Hematopoietic multipotent progenitor cell treated with erythropoietin and hydrocortisone succinate and interleukin-3 and kit ligand, for 8 days (in vitro differentiated cells): ENCODE measurements at places on chromosomes 3 and 15.

DNA sequence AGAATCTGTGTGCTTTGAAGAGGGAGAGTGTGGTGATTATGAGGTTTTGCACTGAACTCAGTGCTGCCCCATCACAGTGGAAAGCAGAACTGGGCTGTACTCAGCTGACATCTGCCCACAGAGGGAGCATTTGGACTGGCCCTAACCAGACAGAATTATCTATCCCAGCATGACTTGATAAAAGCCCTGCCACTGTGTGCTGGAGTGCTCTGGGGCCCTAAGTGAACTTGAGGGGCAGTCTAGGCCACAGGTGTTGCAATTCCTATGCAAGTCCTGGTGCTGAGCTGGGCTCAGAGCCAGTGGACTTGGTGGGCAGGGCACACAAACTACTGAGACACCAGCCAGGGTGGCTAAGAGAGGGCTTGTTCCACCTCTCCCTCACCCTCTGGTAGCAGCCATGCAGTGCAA is 269.2 kb upstream of the CTNNB1 start:
- DNase-seq, result peak; percentile 10

GRCh38 chr15:83398626-83399025 is 48.5 kb upstream of the SH3GL3 start:
- no peak for DNase-seq

DNA sequence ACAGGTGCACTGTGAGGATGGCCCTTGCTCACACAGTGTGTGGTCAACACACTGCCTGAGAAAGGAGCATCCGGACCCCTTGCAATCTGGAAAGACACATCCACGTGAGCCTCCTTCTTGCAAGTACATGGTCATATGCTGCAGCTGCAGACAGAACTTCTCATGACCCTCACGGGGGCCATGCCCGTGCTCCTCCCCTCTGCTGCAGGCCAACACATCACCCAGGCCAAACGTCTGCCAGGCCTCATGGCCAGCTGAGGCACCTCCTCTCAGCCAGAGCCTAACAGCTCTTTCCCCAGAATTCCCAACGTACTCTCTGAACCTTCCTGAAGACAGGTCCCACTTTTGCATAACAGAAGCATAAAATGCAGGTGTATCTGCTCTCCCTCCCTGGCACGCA is 25.3 kb downstream of the SLC41A3 start:
- no peak for DNase-seq

DNA sequence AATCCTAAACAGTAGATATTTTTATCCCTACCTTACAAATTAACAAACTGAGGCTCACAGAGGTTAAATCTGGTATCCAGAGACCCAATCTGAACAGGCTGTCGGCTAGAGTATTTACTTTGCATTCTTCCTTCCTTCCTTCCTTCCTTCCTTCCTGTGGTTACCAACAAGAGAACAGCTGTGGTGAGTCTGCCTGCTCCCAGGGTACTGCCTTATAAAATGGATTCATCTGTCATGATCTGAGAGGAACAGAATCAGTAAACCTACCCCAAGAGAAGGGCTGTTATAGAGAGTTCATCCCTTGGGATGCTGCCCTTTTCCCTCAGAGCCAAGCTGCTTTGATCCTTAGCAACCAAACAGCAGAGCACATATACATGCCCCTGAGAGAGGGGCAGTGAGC is 3.6 kb downstream of the GADL1 start:
- no peak for DNase-seq

GRCh38 chr15:53589520-53590057 is 169.9 kb downstream of the WDR72 start:
- DNase-seq, result no peak

DNA sequence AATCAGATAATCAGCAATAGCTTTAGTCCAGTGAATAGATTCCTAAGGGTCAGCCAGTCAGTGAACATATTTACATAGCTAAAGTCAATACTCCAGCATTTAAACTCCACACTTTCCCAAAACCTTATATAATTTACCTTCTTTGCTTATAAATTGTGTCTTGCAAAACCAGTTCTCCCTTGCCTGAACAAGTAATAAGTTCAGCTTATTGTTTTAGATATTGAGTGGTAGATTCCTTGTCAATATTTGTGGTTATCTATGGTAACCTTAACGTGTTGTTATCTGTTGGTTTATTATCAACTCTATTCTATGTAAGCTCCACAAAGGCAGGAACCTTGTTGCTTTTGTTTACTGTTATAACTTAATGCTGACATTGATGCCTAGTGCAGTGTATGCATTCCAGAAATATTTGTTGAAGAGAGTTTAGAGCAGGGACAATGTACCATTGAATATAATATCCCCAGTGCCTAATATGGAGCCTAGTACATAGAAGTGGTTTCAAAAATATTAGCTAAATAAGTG is 24.0 kb downstream of the PLSCR5 start:
- DNase-seq, result no peak

GRCh38 chr3:64290864-64291263 is 65.6 kb upstream of the PRICKLE2 start:
- DNase-seq, result no peak

GRCh38 chr15:65958835-65959234 is 89.5 kb downstream of the RAB11A start:
- no peak for DNase-seq

DNA sequence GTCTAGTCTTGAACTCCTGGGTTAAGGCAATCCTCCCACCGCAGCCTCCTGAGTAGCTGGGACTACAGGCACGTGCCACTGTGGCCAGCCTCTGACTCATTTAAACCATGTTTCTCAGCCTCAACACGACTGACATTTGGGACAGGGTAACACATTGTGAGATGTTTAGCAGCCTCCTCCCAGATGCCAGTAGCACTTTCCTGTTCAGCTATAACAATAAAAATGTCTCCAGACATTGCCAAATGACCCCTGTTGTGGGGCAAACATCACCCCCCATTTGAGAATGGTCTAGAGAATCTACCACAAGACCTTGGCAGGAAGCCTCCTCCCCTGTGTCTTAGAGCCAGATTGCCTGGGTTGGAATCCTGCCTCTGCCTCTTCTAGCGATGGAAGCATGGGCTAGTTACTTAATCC is 8.4 kb downstream of the TMEM40 start:
- DNase-seq, result no peak

DNA sequence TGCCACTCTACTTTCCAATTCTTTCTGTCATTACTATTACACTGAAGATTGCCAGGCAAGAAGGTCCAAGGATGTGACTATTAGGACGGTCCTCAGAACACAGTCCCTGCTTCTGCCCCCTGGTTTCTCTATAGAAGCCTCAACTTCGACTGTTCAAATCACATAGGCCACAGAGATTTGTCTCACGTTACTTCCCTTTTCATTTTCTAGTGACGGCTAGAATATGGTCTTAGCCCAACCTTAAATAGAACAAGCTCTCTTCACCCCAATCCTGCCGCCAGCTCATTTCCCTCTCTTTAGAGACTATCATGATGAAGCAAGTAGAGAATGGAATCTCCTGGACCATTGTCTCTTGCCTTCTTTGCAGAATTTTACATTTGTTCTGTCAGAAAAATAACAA is 84.9 kb downstream of the TIGIT start:
- DNase-seq, result no peak

DNA sequence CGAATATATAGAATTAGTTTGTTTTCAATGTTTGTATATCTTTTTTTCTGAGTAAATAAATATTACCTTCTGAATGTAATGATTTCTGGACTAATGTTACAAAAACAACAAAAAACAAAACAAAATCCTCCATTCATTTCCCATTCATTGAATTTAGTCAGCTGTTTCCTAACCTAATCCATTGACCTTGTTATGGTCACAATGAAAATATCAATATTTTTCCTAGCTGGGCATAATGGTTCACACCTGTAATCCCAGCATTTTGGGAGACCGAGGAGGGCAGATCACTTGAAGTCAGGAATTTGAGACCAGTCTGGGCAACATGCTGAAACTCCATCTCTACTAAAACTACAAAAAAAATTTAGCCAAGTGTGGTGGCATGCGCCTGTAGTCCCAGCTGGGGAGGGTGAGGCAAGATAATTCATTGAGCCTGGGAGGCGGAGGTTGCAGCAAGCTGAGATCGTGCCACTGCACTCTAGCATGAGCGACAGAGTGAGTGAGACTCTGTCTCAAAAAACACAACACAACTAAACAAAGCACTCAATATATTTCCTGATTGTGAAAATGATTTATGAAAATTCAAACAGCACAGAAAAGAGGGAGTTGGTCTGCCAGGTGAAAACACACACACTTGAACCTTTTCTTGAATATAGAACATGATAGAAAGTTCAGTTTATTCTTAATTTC is 23.0 kb upstream of the PLSCR4 start:
- no peak for DNase-seq

DNA sequence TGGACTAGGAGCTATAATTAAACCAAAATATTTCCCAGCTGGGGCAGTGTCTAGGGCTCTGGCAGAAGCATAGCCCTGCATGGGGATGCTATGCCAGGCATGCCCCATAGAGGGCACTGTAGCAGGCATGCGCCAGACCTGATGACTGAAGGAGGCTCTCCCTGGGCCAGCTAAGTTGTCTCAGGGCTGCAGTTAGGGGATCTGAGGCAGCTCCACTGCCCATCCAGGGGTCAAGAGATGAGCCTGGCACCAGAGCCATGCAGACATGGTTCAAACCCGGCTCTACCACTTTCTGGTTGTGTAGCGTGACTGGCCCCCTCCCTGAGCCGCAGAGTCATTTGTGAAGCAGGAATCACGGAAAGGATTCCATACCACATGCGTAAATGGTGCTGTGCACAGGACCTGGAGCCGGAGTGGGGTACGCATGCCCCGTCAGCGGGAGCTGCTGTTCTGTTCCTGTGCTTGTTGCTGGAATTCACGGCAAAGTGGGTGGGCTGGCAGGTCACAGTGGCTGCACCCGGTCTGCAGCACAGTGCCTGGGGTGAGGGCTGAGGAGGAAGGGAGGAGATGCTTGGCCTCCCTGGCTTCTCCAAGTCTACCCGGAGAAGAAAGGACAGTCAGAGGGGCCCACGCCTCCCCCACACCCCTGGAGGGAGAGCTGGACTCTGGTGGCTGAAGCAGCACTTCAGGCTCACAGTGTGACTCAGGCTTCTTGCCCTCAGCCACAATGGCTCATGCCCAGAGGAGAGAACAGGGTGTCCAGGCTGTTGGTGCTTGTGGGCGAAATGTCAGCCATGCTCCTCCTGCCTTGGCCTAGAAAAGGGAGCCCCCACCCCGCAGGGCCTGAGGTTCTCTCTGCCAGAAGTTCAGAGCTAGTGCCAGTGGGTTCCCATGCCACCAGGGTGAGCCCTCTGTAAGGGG is 43.1 kb downstream of the DNASE1L3 start:
- peak; percentile 76 for DNase-seq

- DNase-seq, result no peak
Observed at GRCh38 chr15:70584838-70585706, 178.3 kb downstream of the UACA start.

DNA sequence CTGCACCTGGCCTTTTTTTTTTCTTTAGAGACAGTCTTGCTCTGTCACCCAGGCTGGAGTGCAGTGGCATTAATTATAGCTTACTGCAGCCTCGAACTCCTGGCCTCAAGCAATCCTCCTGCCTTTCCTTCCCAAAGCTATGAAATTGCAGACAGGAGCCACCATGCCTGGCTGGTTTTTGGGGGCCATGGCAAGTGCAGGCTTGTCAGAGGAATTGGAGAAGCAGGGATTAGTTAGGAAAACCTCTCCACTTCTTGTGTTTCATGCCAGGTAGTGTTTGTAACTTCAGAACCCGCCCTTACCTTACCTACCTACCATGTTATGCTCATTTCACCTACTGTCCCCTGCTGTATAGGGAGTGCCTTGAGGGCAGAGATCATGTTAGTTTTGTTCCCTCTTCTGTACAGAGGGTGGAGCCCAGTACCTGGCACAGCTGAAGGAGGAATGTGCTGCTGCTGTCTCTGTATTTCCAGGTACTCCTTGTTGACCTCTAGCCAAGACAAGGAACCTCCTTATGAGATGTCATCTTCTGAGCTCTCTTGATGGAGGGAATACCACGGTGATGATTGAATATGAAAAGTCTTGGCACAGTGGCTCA is 43.8 kb downstream of the TRAK1 start:
- no peak for DNase-seq

DNA sequence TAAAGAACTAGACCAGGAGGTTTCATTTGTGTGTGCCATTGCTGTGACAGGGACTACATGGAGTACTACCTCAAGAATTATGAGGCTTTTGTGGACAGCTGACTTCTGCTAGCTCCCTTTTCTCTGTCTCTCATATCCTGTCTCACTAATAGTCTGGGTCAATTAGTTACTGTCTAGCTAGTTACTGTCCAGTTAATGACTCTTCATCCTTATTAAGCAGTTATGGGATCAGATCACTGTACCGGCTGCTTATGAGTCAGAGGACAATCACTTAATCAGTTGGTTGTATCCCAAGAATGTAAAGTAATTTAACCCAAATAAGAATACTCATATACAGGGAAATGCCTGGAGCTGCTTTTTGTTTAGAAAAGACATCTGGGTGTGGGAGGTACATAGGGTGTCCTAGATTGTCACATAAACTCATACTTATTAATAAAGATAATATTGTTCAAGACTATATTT is 158.0 kb downstream of the CDIN1 start:
- DNase-seq, result no peak

GRCh38 chr3:183142199-183142598 is 20.3 kb downstream of the LAMP3 start:
- no peak for DNase-seq

GRCh38 chr15:33055962-33056361 is 138.6 kb downstream of the FMN1 start:
- DNase-seq, result no peak

GRCh38 chr3:159875116-159875515 is 113.5 kb upstream of the IL12A start:
- no peak for DNase-seq

DNA sequence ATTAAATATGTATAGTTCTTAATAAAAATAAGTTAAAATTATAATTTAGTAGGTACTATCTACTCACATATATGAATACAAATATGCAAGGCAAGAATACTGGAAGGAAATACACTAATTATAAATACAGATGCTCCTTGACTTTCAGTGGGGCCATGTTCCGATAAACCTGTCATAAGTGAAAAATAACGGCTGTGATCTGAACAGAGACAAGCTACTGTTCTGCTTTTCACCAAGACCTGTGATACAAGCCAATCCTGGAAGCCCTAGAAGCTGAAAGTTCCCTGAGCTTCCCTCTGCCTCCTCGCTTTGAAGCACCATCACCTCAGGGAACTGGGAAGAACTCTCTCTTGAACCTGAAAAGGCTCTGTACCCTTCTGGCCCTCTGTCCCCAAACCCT is 55.4 kb downstream of the SLC12A8 start:
- no peak for DNase-seq

GRCh38 chr3:158105119-158105709 is 1.0 kb downstream of the SHOX2 start:
- DNase-seq, result no peak

GRCh38 chr3:157501863-157502262 is 1.4 kb downstream of the VEPH1 start:
- no peak for DNase-seq

DNA sequence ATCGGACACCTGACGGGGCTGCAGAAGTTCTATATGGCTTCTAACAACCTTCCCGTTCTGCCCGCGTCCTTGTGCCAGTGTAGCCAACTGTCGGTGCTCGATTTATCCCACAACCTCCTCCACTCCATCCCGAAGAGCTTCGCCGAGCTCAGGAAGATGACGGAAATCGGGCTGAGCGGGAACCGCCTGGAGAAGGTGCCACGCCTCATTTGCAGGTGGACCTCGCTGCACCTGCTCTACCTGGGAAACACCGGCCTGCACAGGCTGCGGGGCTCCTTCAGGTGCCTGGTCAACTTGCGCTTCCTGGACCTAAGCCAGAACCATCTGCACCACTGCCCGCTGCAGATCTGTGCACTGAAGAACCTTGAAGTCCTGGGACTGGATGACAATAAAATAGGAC is 9.8 kb upstream of the LRRC34 start:
- DNase-seq, result no peak
